ENCODE measurements at places on chromosomes 4 and X. TPM values are rescaled to one million over a fixed set of nuclear protein-coding genes. Genes with fewer than 3 reads are reported as not detected.
A peak's percentile ranks its signal among the peaks of the same experiment; 100 is the strongest.

- no peak overlapping the region for H3K27ac ChIP-seq
- no peaks in the 10 kb centered on the region for H3K4me1 ChIP-seq
- no peaks in the 10 kb centered on the region for H3K36me3 ChIP-seq
- H3K27me3 ChIP-seq: peaks cover 3% of the 10 kb centered on the region
Observed at GRCh38 chr4:101501421-101501820, 154.1 kb upstream of the PPP3CA start.

Gene AVPR2
- total RNA-seq: not detected

GRCh38 chr4:109044431-109044830 is 258.0 kb downstream of the COL25A1 start:
- H3K27me3 ChIP-seq: peaks cover 11% of the 10 kb centered on the region
- DNase-seq: no peak
- no peak overlapping the region for H3K27ac ChIP-seq

- H3K27me3 ChIP-seq: peaks cover 4% of the 10 kb centered on the region
- DNase-seq: no peak
- no peaks in the 10 kb centered on the region for H3K4me1 ChIP-seq
- H3K4me3 ChIP-seq: no peak overlapping the region
Observed at GRCh38 chrX:49610718-49611310, 12.0 kb downstream of the GAGE1 start.

Gene MUC7
- total RNA-seq: not detected

GRCh38 chrX:48508400-48509244 is at the start of gene PORCN:
Gene PORCN (plus strand): TSS chrX:48508992. CDS start chrX:48509821, 829 bp downstream.
- peak within 1 kb of the TSS; percentile 90 for H3K4me3 ChIP-seq
- H3K27ac ChIP-seq: peak within 1 kb of the TSS; percentile 84
- no peaks in the 10 kb centered on the region for H3K27me3 ChIP-seq
- peak; percentile 87 for DNase-seq

Gene PDHA1
- 162 TPM for total RNA-seq

Gene TEX11
- not detected for total RNA-seq

Gene FMR1NB
- total RNA-seq: not detected

DNA sequence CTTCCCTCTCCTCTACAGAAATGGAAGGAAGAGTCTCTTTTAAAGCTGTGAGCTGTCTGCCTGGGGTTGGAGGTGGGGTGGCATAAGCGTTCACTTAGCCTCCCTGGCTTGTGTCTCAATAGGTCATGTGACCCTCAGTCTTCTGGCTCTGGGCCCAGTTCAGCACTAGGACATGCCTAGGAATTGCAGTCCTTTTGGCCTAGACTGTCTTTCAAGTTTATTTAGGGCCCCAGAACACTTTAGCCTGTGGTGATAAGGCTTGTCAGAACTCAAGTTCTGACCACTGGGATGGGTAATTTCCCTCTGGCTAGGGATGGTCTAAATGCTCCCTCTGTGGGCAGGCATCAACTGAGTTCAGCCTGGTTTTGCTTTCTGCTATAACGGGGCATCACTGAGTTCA is 34.3 kb upstream of the ARMCX4 start:
- no peak overlapping the region for H3K27ac ChIP-seq
- no peak overlapping the region for H3K4me3 ChIP-seq
- H3K36me3 ChIP-seq: peaks cover 3% of the 10 kb centered on the region
- no peak for DNase-seq
- no peaks in the 10 kb centered on the region for H3K27me3 ChIP-seq

Gene WDFY3
- 0.09 TPM for total RNA-seq

GRCh38 chr4:821181-821591 is 4.7 kb downstream of the CPLX1 start:
- H3K4me3 ChIP-seq: no peak overlapping the region
- no peak overlapping the region for H3K27ac ChIP-seq
- H3K4me1 ChIP-seq: no peaks in the 10 kb centered on the region
- H3K27me3 ChIP-seq: peaks cover 46% of the 10 kb centered on the region
- DNase-seq: no peak

- H3K36me3 ChIP-seq: no peaks in the 10 kb centered on the region
- no peak overlapping the region for H3K4me3 ChIP-seq
- H3K27ac ChIP-seq: no peak overlapping the region
Observed at GRCh38 chrX:98795636-98796035, 1614.4 kb downstream of the PCDH19 start.

GRCh38 chrX:85018471-85018870 is 14.8 kb downstream of the APOOL start:
- peaks cover 2% of the 10 kb centered on the region for H3K4me1 ChIP-seq
- no peak for DNase-seq
- H3K27ac ChIP-seq: no peak overlapping the region
- H3K27me3 ChIP-seq: no peaks in the 10 kb centered on the region

DNA sequence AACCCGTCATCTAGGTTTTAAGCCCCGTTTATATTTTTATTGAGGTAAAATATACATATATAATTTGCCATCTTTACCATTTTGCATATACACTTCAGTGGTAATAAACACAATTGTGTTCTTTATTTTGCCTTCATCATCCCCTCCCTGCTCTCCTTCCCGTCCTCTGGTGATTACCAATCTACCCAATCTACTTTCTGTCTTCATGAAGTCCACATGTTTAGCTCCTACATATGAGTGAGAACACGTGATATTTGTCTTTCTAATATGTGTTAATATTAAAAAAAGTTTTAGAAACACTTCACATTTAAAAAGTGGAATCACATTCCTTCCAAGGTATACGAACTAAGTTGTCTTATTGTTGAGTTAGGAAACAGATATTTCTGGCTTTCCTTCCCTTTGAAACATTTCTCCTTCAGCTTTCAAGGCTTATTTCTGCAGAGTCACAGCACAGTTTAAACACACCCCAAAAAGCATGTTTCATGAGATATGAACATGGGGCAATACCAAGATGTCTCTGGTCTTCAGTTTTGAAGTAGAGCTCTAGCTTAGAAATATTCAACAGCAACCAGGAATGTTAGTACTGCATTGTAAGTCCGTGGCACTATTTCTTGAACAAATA is 35.9 kb downstream of the GYPA start:
- no peak for DNase-seq
- H3K36me3 ChIP-seq: no peaks in the 10 kb centered on the region
- no peak overlapping the region for H3K4me3 ChIP-seq
- H3K27ac ChIP-seq: no peak overlapping the region
- no peaks in the 10 kb centered on the region for H3K27me3 ChIP-seq

- DNase-seq: no peak
- peaks cover 13% of the 10 kb centered on the region for H3K36me3 ChIP-seq
- H3K4me1 ChIP-seq: peaks cover 25% of the 10 kb centered on the region
- H3K4me3 ChIP-seq: peak overlapping the region; percentile 83
- peaks cover 4% of the 10 kb centered on the region for H3K27me3 ChIP-seq
Observed at GRCh38 chr4:185424905-185425646, 688 bp downstream of the UFSP2 start.

Gene COL4A5
- total RNA-seq: not detected

GRCh38 chr4:93174598-93174997 is 654.0 kb upstream of the ATOH1 start:
- no peaks in the 10 kb centered on the region for H3K36me3 ChIP-seq
- H3K4me3 ChIP-seq: no peak overlapping the region
- no peak overlapping the region for H3K27ac ChIP-seq
- DNase-seq: no peak
- no peaks in the 10 kb centered on the region for H3K27me3 ChIP-seq

Measured in activated CD8-positive, alpha-beta memory T cell treated with anti-CD3 and anti-CD28 coated beads, Interleukin-2, amount 10 ng/mL, durations not matched to agents 7 days and 5 days (primary cell).